ENCODE measurements at places on chromosomes 16 and 17.

DNA sequence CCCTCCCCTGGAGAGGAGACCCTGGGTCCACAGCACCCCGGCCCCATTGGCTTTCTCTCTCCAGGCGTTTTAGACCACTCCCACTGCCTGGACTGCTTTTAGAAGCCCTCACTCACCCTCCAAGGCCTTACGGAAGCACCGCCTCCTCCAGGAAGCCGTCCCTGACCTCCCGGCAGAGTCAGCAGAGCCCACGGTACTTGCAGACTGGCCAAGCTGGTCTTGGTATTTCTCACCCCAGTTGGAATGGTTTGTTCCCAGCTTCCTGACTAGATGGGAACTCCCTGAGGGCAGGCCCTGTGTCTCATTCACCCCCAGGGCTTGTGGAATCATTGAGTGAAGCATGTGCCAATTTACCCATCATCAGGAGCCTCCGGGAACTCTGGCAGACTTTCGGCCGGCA, 9.2 kb downstream of the SCGB1C2 start:
- no peak for DNase-seq

DNA sequence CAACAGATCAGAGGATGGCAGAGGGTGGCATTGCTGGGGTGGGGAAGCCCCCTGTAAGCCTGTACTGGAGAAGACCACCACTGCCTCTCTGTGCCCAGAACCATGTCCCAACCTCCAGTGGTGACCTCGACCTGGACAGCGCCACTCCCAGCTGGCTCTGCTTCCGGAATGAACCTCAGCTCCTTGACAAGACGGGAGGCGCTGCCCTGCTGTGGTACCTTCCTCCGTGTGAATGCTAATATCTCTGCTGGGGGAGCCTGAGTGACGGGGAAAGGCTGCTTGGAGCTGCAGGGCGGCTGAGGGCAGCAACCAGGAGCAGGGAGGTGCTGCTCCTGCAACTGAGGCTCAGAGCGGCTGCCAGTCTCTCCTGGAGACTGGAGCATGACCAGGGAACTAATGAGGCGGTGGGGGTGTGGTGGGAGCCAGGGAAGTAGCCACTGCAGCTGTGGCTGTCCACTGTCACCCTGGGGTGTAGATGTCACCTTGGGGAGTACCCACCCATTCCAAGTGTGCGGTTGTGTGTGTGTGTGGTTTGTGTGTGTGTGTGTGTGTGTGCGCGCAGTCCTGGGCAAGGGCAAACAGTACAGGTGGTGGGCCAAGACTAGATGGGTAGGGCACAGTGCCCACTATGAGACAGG, 6.2 kb downstream of the PRCD start:
- no peak for DNase-seq

- DNase-seq, result no peak
These were observed 8.0 kb upstream of the VAT1L start for GRCh38 chr16:77780378-77780837.

DNA sequence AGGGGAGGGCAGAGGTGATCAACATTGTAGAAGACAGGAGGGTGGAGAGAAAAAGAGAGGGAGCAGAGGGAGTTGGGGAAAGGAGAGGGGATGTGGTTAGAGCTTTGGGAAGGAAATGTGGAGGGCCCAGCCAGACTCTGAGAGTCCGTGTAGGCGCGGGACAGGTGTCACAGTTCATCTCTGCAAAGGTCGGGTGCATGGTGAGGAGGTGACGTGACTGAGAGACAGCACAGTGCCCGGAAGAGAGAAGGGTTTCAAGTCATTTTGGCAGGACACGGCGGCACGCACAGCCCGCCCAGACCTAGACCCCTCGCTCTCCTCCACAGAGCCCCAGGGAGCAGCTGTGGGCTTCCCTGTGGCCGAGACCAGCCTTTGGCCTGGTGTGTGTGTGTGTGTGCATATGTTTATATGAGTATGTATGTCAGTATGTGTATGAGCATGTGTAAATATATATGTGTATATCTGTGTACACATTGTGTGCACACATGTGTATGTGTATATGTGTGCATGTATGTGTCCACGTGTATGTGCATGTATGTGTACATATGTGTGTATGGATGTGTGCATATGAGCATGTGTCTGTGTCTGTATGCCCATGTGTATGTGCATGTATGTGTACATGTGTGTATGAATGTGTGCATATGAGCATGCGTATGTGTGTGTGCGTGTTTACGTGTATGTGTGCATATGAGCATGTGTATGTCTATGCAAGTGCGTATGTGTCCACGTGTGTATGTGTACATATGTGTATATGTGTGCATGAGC, 104.6 kb downstream of the SEC14L1 start:
- DNase-seq, result no peak

DNA sequence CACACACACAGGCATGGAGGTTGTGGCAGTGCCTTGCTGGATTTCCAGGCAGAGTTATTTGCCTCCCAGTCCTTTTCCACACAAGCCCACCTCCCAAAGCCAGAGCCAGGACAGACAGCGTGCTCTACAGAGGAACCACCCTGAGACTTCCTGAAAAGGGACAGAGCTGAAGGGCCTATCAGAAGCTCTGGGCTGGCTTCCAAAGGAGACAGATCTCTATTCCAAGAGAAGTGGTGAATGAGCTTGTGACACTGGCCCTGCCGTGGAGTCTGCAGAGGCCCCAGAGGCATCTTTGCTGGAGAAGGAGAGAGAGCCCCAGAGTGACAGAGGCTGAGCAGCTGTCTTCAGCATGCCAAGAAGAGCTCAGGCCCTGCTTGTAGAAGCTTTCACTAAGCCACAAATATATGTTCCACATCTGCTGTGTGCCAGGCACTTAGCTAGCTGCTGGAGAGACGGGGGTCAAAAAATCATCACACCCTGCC, 8.3 kb upstream of the LPCAT2 start:
- DNase-seq, result no peak

GRCh38 chr17:11719203-11719602, 120.9 kb downstream of the DNAH9 start:
- DNase-seq, result no peak

DNA sequence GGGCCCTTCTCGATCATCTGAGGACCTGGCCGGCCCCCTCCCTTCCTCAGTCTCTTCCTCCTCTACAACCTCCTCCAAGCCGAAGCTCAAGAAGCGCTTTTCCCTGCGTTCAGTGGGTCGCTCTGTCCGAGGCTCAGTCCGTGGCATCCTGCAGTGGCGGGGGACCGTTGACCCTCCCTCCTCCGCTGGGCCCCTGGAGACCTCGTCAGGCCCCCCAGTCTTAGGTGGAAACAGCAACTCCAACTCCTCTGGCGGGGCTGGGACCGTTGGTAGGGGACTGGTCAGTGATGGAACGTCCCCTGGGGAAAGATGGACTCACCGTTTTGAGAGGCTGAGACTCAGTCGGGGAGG, 2.8 kb downstream of the SH2B1 start:
- no peak for DNase-seq

DNA sequence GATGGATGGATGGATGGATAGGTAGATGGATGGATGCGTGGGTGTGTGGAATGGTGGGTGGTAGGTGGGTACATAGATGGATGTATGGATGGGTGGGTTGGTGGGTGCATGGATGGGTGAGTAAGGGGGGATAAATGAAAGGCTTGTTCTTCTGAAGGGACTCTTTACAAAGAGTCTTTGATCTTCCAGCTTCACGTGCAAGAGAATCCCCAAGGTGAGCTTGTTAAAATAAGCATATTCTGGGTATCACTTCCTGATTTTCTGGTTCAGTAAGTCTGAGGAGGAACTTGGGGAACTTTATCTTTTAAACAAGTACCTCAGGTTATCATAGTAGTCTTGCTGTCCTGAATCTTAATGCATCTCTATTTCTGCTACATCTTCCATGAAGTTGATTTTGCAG, 639.1 kb downstream of the MAF start:
- no peak for DNase-seq

- peak; percentile 90 for DNase-seq
These were observed 3.3 kb upstream of the N4BP1 start for GRCh38 chr16:48613061-48613957.

DNA sequence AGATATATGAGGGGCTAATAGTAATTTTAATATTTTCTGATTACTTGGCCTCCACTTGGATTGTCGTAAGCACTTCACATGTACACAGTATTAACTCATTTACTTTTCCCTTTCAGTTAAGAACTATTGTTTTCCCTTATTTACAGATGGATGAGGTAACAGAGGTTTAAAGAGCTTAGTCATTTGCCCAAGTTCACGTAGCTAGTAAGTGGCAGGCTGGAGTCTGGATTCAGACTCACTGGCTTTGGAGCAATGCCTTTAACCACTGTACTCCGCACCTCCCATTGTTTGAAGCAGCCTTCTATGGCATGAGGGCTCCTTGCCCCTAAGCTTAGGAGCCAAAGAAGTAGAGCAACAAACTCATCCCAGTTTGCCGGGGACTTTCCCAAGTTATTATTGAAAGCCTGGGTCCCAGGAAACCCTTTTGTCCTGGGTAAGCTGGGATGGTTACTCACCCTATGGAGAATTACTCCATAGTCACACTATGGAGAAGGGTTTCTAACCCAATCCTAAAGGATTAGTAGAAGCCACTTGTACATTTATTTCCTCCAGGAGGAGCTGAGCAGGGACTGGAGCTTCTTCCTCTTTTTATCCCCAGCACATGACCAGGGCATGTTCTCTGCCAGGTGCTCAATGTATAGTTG, 12.3 kb downstream of the FOXL1 start:
- no peak for DNase-seq

DNA sequence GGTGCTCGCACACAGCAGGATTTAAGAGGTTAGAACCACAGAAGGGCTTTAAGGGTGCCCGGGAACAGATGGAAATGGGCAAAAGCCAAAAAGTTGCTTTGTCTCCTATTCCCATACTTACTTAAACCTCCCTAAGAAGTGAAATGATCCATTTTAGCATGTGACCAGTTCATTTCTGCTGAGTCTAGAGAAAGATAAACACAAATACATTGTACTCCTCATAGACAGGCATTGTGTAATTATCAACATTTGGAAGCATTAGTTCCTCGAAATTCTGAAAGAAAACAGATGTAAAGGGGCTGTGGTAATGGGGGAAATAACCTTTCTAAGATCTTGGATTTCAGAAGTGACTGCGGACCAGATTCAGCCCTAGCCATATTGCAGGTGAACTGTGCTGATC, 178.3 kb downstream of the CYB561 start:
- no peak for DNase-seq

DNA sequence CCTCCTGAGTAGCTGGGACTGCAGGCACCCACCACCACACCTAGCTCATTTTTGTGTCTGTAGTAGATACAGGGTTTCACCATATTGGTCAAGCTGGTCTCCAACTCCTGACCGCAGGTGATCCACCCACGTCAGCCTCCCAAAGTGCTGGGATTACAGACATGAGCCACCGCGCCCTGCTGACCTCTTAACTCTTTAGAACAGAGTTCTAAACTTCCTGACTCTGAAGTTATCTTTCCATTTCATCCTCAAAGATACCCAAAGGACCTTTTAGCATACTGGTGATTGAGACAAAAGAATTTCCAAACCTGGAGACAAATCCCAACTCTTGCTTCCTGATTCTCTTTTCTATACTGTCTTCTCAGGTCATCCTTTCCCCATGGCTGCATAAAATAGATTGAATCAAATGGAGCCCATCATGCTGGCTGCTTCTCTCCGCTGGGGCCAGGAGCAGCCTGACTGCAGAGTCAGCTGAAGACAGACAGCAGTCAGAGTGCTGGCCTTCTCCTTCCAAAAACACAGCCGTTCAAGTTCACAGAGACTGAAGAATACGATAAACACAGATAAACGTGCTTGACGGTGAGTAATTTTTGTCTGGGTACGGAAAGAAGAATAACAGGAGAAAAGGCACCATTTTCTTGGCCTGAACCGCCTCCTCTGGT, 76.5 kb upstream of the ATF7IP2 start:
- DNase-seq, result no peak

DNA sequence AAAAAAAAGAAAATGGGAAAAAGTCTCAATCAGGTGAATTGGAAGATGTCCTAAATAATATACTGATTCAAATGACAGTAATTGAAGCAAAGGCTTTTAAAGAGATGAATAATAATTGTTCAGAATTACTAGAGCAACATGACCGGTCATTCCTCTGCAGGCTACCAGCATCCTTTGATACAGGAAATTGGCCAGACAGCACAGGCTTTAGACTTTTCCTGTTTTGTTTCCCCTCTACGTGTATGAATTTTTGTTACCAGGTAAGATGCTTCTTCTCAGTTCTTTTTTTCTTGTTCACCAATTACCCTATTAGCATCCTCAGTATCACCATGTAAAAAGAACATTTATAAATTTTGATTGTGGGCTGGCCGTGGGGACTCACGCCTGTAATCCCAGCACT, 77.5 kb downstream of the RPGRIP1L start:
- DNase-seq, result no peak

- DNase-seq, result no peak
These were observed 126.8 kb downstream of the CACNG3 start for GRCh38 chr16:24382762-24383407.

GRCh38 chr17:38729886-38730525, at the start of gene CISD3:
TSS of gene CISD3 (plus strand) at chr17:38730341. CDS start at chr17:38730359, 18 bp downstream.
- DNase-seq, result peak; percentile 88

GRCh38 chr17:62098623-62099231, 33.6 kb upstream of the MED13 start:
- DNase-seq, result no peak

DNA sequence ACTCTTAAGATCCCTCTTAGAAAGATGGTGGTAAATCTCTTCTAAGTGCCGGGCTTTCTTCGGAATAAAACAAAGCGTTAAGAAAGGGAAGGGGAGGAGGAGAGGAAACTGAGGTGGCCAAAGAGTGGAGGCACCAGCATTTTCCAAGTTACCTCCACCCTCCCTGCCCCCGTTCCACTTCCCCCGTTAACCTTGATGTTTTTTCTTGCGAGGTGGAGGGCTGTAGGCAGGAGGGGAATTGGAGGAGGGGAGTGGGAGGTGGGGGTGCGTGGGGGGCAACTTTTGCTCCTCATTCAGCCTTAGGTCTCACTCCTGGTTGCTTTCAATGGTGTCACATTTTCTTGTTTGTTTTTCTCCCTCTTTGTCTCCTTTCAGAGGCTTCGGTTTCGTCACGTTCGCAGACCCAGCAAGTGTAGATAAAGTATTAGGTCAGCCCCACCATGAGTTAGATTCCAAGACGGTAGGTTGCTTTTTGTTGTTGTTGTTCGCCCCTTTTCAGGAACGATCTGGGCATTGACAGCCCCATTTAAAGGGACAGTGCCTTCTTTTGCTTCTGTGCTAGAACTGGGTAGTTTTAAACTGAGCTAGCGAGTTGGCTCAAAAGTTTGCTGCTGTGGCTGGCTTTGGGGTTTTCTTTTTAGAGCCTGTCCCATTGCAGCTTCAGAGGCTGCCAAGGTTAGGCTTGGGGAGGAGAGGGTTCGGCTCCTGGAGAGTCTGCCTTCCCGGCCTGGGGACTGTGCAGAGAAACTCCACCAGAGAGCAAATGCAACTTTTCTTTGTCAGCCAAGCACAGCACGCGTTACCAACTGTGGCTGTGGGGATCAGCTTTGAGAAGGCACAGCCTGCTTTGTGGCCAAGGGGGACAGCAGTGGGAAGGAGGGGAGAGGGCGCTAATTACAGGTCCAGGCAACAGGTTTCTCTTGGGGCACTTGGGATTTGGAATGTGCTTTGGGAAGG, 1.9 kb downstream of the MSI2 start:
- DNase-seq, result no peak

GRCh38 chr17:72498364-72499210, 377.8 kb downstream of the SOX9 start:
- no peak for DNase-seq

Data from CD4-positive, alpha-beta T cell treated with Interferon alpha-2 for 1 hour (primary cell).